ENCODE measurements at places on chromosomes 6 and 20. TPM values are rescaled to one million over a fixed set of nuclear protein-coding genes. Genes with fewer than 3 reads are reported as not detected.

The DDX43 gene
- 2.7 TPM for total RNA-seq

The XKR7 gene
- total RNA-seq: not detected

The PPP1R14C gene
- 1.9 TPM for total RNA-seq

The PLAGL2 gene
- total RNA-seq: 2.9 TPM

The MEI4 gene
- total RNA-seq: not detected
